ENCODE measurements at places on chromosomes 13 and 19.

DNA sequence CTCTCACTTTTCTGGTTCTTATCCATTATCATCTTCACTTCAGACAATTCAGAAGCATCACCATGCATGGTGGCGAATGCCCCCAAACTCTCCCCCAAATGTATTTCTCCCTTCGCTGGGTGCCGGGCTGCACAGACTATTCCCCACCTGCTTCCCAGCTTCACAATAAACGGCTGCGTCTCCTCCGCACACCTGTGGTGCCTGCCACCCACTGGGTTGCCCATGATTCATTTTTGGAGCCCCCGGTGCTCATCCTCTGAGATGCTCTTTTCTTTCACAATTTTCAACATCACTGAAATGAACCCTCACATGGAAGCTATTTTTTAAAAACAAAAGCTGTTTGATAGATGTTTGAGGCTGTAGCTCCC is 2.8 kb upstream of the F10 start:
- no peaks in the 10 kb centered on the region for H3K36me3 ChIP-seq
- no peak for DNase-seq
- no peak overlapping the region for H3K27ac ChIP-seq
- no peaks in the 10 kb centered on the region for H3K27me3 ChIP-seq
- no peak overlapping the region for H3K4me3 ChIP-seq

DNA sequence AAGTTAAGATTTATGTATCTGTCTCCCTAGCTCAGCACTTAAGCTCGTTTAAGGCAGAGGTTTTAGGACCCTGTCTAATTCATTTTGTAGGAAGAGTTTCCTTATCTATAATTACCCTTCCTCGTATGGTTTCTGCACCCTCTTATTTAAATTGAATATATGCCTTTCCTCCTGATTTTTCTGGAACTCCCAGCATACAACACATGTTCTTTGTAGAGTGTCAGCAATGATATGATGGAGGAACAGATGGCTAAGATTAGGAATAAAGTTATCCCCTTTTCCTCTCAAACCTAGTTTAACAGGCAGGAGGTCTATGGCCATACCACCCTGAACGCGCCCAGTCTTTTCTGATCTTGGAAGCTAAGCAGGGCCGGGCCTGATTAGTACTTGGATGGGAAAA is 359.5 kb downstream of the PCDH17 start:
- no peak for DNase-seq
- no peaks in the 10 kb centered on the region for H3K4me1 ChIP-seq
- no peaks in the 10 kb centered on the region for H3K36me3 ChIP-seq

GRCh38 chr13:23620613-23621315 is 50.6 kb downstream of the TNFRSF19 start:
- H3K4me1 ChIP-seq = no peaks in the 10 kb centered on the region
- H3K36me3 ChIP-seq = no peaks in the 10 kb centered on the region
- DNase-seq = no peak
- H3K4me3 ChIP-seq = no peak overlapping the region
- no peaks in the 10 kb centered on the region for H3K27me3 ChIP-seq

DNA sequence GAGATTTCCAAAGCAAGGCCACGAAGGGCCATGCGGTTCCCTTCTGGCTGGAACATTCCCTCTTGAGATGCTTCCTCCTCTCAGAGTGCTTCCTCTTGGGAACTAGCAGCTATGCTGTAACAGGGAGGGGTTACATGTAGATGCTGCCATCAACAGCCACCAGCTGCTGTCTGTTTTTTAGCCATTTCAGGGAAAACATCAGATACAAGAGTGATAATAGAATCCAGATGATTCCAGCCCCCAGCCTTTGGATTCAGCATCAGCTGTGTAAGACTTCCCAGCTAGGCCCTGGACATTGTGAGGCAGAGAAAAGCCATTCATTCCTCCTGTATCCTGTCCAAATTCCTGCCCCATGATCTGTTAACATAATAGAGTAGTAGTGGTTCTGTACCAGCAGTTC is 8.2 kb upstream of the ZNF177 start:
- H3K4me3 ChIP-seq = no peak overlapping the region
- DNase-seq = no peak
- no peaks in the 10 kb centered on the region for H3K36me3 ChIP-seq
- H3K27ac ChIP-seq = no peak overlapping the region

DNA sequence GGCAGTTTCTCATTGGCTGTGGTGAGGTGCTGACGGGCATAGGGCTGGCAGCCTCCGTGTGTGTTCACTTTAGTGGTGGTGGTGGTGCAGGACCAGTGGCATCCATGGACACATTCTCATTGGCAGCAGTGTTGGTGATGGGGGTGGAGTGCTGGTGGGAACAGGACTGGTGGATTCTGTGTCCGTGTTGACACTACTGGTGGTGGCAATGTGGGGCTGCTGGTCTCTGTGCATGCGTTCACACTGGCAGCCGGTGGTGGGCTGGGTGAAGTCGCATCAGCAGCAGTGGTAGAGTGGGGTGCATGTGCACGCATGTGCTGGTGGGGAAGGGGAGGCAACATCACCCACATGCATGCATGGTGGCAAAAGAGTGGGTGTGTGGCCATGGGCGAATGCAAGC is 1471.4 kb upstream of the PCDH20 start:
- H3K36me3 ChIP-seq = no peaks in the 10 kb centered on the region
- peak; percentile 27 for DNase-seq
- no peaks in the 10 kb centered on the region for H3K4me1 ChIP-seq
- H3K4me3 ChIP-seq = no peak overlapping the region

DNA sequence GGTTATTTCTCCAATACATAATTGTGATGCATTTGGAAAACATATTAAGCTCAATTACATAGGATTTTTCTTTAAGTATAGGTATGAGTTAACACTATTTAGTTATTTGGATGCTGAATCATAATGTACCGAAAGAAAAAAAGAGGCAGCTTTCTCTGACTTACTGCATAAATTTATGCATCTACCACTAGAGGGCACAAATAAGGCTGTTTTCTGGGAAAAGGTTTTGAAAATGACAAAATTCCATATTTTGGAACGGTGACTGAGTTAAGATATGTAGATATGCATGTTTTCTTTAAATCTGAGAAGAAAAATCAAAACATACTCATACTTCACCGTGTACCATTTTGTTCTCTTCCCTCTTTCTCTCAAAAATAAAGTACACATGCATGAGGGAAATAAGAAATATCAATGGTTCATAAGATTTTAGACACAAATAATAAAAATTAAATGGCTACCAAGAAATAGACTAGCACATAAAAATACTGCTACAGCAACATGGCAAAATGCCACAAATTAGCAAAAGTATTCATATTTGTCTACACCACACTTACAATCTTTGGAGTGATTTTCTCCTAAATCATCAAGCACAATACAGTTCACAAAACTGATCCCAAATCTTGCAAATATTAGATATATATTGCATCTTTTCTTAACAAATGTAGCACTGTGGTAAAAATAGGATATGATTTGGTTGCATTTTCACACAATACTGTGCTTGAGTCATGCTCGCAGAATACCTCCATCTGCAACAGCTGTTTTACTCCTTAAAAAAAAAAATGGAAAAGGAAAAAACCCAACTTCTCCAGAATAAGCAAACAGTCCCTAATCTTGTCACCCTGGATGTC is 260.0 kb downstream of the FGF14 start:
- H3K4me1 ChIP-seq = no peaks in the 10 kb centered on the region
- DNase-seq = no peak
- no peak overlapping the region for H3K4me3 ChIP-seq
- H3K27me3 ChIP-seq = no peaks in the 10 kb centered on the region
- no peaks in the 10 kb centered on the region for H3K36me3 ChIP-seq

DNA sequence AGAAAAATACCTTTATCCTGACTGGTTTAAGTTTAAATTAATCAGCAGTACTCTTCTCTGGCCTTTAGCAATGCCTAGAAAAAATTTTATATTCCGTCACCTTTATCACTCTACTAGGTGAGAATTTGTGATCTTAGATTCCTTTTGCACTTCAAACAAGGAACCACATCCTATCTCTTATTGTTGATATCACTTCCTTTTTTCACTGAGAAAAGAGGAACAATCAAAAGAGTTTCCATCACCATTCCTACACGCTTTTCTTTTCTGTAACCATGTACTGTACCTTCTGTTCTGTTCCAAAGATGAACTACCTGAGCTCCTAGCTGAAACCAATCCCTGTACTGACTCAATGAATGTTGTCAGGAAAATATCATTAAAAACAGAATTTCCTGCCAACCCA is 1379.0 kb upstream of the MIR17HG start:
- H3K4me1 ChIP-seq = no peaks in the 10 kb centered on the region
- no peaks in the 10 kb centered on the region for H3K27me3 ChIP-seq
- H3K27ac ChIP-seq = no peak overlapping the region

DNA sequence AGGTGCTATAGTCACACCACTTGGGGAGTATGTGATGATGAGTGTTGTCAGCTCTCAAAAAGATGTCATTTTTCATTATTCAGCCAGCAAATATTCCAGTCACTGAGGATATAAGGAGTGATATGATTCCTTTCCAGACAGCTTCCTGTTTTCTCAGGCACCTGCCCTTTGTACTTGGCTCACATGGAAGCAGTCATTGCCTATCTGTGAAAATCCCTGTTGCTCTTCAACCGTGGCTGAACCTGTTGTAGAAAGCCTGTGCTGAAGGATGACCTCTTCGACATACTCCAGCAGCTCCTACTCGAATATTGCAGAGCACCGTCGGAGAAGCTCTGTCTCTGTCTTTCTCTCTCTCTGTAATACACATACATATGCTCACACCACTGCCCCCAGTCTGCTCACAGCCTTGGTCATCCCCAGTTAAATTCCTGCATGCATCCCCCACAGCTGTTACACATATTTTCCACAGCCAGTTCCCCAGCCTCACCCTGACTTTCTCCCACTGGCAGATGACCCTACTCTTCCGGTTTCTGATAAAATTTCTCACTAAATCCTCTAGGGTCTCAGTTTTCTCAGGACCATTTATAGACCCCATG is 204.2 kb upstream of the ARGLU1 start:
- no peak overlapping the region for H3K4me3 ChIP-seq
- H3K27me3 ChIP-seq = no peaks in the 10 kb centered on the region
- no peaks in the 10 kb centered on the region for H3K4me1 ChIP-seq
- DNase-seq = no peak
- no peak overlapping the region for H3K27ac ChIP-seq

GRCh38 chr13:76884186-76884906 is 1.9 kb downstream of the KCTD12 start:
- peak overlapping the region; percentile 86 for H3K4me3 ChIP-seq
- no peaks in the 10 kb centered on the region for H3K36me3 ChIP-seq
- peak overlapping the region; percentile 92 for H3K27ac ChIP-seq
- H3K4me1 ChIP-seq = peaks cover 7% of the 10 kb centered on the region
- DNase-seq = peak; percentile 72
- H3K27me3 ChIP-seq = no peaks in the 10 kb centered on the region

- no peaks in the 10 kb centered on the region for H3K4me1 ChIP-seq
- no peaks in the 10 kb centered on the region for H3K36me3 ChIP-seq
- no peak overlapping the region for H3K4me3 ChIP-seq
- no peaks in the 10 kb centered on the region for H3K27me3 ChIP-seq
- DNase-seq = no peak
- H3K27ac ChIP-seq = no peak overlapping the region
Measured at GRCh38 chr13:21336609-21337349, 122.3 kb downstream of the ZDHHC20 start.

DNA sequence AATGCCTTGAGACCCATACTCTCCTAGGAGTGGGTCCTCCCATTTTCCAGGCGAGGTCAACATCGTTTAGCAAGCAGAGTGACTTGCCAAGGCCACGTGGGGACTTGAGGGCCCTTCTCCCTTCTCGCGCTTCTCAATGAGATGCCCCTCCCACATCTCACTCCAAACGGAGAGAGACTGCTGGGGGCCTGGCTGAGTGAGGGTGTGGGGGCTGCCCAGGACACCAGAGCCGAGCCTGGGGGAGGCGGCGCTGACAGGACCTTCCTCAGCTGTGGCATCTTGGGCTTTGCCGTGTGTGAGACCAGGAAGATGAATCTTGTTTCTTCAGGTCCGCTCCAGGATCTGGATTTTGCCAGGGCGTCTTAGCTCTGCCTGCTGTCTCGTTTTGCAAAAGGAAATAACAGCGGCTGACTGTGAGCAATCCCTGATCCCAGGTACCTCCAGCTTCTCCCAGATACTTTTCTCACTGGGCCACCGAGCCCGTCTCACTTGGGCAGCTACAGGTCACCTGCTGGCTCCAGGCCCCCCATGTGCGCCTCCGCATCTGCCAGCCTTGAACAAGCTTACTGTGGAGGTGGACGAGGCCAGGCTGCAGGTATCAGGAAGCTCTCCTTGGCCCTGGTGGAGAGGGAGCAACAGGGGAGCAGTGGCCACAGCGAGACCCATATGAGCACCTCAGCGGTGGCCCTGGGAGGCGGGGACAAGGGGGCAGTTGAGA is 6.0 kb downstream of the COX6B2 start:
- H3K36me3 ChIP-seq = peaks cover 5% of the 10 kb centered on the region
- H3K27me3 ChIP-seq = peaks cover 30% of the 10 kb centered on the region
- H3K27ac ChIP-seq = no peak overlapping the region
- H3K4me1 ChIP-seq = peaks cover 5% of the 10 kb centered on the region

DNA sequence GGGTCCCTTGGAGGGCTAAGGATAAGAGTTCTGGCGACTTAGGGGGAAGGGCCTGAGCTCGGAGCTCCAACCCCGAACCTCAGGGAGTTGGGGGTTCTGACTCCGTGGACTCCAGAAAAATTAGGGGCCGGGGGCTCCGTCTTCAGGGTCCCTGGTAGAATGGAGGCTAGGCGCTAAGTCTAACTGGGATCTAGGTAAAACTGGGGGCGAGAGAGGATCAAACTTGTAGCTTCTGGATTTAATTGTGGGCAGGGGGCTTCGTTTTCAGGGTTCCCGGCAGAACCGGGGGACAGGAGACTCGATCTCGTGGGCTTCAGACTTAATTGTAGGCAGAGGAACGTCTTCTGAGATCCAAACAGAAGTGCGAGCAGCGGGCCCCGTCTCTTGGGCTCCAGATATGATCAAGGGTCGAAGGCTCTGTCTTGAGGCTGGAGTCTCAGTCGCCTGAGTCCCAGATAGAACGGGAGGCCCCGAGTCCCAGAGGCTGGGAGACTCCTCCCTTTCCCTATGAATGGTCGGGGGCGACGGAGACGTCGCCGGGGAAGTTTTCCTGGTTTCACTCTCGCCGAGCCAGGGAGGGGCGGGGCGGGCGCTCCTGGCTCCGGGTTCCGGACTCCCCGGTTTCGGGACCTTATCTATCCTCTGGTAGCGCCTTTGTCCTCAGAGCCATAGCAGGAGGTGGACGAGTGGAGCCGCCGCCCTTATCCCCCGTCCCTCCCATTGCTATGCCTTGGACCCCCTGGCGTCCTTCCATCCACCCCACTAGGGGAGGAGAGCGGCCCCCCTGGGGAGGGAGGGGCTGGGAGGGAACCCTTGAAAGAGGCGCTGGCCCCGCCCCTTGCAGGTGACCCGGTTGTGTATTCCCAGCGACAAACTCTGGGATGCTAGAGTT is 1.3 kb downstream of the NECTIN2 start:
- peak; percentile 89 for DNase-seq
- H3K36me3 ChIP-seq = no peaks in the 10 kb centered on the region
- H3K27ac ChIP-seq = peak overlapping the region; percentile 95
- peaks cover 28% of the 10 kb centered on the region for H3K4me1 ChIP-seq

- H3K4me3 ChIP-seq = peak within 1 kb of the TSS; percentile 83
- peak within 1 kb of the TSS; percentile 81 for H3K27ac ChIP-seq
- H3K27me3 ChIP-seq = no peaks in the 10 kb centered on the region
- peaks cover 32% of the 10 kb centered on the region for H3K4me1 ChIP-seq
- H3K36me3 ChIP-seq = no peaks in the 10 kb centered on the region
Measured at GRCh38 chr13:114132419-114133121, at the start of gene RASA3. Gene RASA3 (minus strand): TSS chr13:114132623. CDS start chr13:114132489, 134 bp downstream.

GRCh38 chr13:39051157-39051556 is 12.9 kb downstream of the NHLRC3 start:
- H3K4me3 ChIP-seq = no peak overlapping the region
- H3K27ac ChIP-seq = no peak overlapping the region
- DNase-seq = no peak

GRCh38 chr13:69524459-69525150 is 583.0 kb upstream of the ATXN8OS start:
- no peaks in the 10 kb centered on the region for H3K27me3 ChIP-seq
- H3K27ac ChIP-seq = no peak overlapping the region
- H3K4me1 ChIP-seq = no peaks in the 10 kb centered on the region
- no peaks in the 10 kb centered on the region for H3K36me3 ChIP-seq
- no peak for DNase-seq

Data from upper lobe of right lung (tissue), 1 donor.